ENCODE measurements at places on chromosomes 12 and 14. TPM values are rescaled to one million over a fixed set of nuclear protein-coding genes. Genes with fewer than 3 reads are reported as not detected.

KLHL33 gene
- total RNA-seq, result not detected

NOXRED1 gene
- 0.07 TPM for total RNA-seq

ANG gene
- 19.4 TPM for total RNA-seq

KRT6A gene
- not detected for total RNA-seq

PKP2 gene
- total RNA-seq, result 18.2 TPM

DENR gene
- total RNA-seq, result 61.7 TPM

SERPINA9 gene
- not detected for total RNA-seq

ITGB7 gene
- 0.30 TPM for total RNA-seq

ADAM20 gene
- 0.10 TPM for total RNA-seq

C14orf132 gene
- total RNA-seq, result 12.1 TPM

GLIPR1L2 gene
- not detected for total RNA-seq

CPM gene
- not detected for total RNA-seq

PIK3C2G gene
- total RNA-seq, result not detected

CYP27B1 gene
- 0.59 TPM for total RNA-seq

PNMA1 gene
- 18.1 TPM for total RNA-seq

PWP1 gene
- total RNA-seq, result 65.9 TPM

A2M gene
- 0.37 TPM for total RNA-seq

BMP4 gene
- 20.4 TPM for total RNA-seq

PAX9 gene
- total RNA-seq, result not detected

DNA sequence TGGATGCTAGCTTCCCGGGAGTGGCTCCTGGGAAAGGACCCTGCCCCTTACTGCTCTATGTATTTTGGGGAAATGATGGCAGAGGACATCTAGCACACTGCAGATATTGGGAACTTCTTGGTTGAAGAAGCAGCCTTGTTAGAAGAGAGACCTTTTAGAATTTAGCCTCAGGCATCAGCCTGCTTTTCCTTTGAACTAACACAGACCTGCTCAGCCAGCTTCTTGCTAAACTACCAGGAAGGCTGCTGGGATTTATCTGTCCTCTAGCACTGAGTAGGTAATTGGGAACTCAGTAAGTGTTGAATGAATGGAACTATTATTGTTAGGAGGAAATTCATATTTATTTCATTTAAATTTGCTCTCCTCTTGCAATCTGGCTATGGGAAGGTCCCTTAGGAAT, 77.3 kb downstream of the DRAM1 start:
- no peak for DNase-seq

GRCh38 chr14:80485764-80486163, 274.5 kb upstream of the DIO2 start:
- no peak for DNase-seq

DNA sequence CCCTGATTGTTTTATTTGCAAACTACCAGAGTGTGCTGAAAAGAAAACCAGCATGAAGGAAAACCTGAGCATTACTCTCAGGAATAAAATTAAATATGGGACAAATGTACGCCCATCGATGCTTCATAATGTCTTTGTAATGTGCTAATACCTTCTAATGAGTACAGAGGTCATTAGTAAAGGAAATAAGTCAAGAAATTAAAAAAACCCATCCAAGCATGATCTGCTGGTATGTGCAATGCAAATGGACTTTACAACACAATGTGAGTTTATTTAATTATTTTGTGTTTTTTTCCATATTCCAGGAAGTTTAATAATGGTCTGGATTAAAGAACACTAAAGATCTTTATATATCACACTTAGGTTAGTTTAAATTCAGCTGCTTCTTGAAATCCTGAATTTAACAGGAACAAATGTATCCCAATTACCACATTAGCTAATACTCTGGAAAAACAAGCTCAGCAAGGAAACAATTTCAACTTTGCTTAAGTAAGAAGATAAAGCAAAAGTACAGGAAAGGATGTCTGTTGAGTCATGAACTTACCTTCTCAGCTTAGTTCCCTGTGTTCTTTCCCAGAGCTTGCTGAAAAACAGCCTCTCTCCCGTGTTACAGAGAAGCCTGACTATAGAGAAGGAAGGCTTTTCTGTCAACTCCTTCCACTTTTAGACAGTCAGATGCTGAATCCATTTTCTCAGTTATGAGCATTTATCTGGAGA, 179.3 kb upstream of the TMEM260 start:
- DNase-seq, result no peak

DNA sequence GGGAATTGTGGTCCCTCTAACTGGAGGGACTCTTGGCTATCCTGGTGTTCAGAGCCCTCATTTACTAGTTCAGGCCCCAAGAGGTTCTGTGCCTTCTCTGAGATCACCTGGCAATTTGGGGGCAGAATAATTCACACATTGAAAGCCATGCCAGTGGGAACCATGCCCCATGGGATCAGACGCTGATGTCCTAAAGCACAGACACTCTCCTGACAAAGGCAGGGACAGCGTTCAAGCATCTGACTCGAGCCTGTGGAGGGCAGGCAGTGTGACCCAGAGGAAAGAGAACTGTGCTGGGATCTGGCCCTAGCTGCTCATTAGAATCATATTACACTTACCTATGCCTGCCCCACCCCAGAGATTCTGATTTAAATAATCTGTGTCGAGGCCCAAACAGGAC, 2.4 kb upstream of the ASB2 start:
- no peak for DNase-seq

DNA sequence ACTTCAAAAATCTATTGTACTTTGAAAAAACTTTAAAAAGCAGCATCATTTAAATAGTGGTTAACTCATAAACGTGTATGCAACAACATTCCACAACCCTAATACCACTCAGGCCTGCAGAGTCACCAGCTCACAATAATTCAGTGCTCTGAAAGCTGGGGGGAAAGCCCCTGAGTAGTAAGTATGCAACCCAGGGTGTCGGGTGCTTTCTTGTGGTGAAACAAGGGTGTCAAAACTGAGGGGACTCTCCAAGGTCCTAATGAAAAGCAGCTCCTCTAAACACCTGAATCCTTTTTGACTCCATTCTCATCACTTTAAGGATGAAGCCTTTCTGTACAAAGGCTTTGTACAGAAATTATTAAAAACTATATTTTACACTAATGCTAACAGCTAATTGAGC, 33.7 kb downstream of the FGFR1OP2 start:
- DNase-seq, result no peak

GRCh38 chr12:14930299-14930698, 8.0 kb downstream of the ERP27 start:
- no peak for DNase-seq

GRCh38 chr12:4771960-4772566, 51.9 kb downstream of the GALNT8 start:
- peak; percentile 25 for DNase-seq

GRCh38 chr12:27085654-27086053, 3.3 kb upstream of the C12orf71 start:
- no peak for DNase-seq

GRCh38 chr12:22396253-22396652, 61.7 kb upstream of the ST8SIA1 start:
- no peak for DNase-seq

DNA sequence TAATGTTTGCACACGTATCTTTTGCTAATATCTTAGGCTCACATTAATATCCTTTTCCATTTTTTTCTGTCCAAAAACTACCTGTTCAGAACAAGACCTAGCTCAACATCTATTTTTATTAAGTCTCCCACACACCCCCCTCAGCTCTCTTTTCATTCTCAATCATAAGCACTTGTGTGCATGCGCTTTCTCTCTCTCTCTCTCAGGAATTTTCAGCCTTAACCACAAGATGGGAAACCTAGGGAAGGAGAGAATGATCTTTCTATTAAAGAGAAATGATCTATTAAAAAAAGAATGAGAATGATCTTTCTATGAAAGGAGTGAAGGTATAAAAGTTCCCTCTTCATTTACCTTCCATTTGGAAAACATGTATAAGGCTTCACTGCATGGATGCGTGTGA, 39.7 kb upstream of the AP4S1 start:
- no peak for DNase-seq

- DNase-seq, result no peak
These were observed 221.5 kb upstream of the NUDT4 start for GRCh38 chr12:93156086-93156716.

- DNase-seq, result no peak
These were observed 186.1 kb upstream of the EEA1 start for GRCh38 chr12:93115198-93115601.

DNA sequence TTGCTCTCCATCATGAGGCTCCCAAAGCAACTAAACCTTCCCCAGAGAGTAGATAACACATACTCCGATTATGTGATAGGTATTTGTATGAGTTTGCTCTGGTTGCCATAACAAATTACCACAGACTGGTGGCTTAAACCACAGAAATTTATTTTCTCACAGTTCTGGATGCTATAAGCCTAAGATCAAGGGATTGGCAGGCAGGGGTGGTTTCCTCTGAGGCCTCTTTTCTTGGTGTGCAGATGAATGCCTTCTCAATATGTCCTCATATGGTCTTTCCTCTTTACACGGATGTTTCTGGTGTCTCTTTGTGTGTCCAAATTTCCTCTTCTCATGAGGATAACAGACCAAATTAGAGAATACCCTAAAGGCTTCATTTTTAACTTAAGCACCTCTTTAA, 285.8 kb upstream of the GRIP1 start:
- DNase-seq, result no peak

DNA sequence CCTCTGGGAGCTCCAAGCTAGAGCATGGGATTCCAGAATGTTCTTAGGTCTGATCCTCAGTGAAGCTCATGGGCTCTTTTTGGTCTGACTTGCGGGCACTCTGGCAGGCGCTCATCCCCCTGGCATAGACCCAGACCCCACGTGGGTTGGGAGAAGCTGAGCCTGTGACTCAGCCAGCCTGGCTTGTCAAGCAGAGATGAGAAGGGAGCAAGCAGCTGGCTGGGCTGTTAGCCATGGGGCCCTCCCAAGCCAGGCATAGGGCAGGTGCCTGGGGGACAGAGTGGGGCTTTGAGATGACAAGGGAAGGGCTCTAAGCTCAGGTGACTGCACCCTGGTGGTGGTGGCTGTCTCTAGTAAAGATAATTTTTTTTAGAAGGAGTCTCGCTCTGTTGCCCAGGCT, 80.3 kb upstream of the NOS1 start:
- no peak for DNase-seq

GRCh38 chr14:63453443-63453936, 89.7 kb downstream of the PPP2R5E start:
- DNase-seq, result no peak

- DNase-seq, result no peak
These were observed 4.7 kb downstream of the ASIC1 start for GRCh38 chr12:50061946-50062686.

DNA sequence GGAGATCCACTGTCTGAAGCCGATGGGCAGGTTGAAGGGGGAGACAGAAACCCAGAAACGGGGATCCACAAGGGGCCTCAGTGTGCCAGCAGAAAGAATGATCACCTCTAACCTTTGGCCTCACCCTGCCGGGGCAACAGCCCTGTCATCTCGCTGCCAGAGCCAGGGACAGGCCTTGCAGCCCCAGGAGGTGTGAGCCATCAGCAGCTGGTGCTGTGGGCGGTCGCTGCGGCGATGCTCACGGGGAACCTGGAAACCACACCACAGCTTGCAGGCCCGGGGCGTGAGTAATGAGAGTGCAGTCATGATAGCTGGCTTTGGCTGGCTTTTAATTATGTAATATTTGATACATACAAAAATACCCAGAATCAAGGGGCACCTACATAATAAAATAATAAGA, 4.7 kb upstream of the TTC7B start:
- no peak for DNase-seq

- no peak for DNase-seq
These were observed 103.4 kb upstream of the MAP1LC3B2 start for GRCh38 chr12:116455540-116456329.

GRCh38 chr12:115936997-115937916, 340.2 kb downstream of the MED13L start:
- DNase-seq, result no peak

- no peak for DNase-seq
These were observed 668.4 kb upstream of the FBXO33 start for GRCh38 chr14:40100544-40101196.

DNA sequence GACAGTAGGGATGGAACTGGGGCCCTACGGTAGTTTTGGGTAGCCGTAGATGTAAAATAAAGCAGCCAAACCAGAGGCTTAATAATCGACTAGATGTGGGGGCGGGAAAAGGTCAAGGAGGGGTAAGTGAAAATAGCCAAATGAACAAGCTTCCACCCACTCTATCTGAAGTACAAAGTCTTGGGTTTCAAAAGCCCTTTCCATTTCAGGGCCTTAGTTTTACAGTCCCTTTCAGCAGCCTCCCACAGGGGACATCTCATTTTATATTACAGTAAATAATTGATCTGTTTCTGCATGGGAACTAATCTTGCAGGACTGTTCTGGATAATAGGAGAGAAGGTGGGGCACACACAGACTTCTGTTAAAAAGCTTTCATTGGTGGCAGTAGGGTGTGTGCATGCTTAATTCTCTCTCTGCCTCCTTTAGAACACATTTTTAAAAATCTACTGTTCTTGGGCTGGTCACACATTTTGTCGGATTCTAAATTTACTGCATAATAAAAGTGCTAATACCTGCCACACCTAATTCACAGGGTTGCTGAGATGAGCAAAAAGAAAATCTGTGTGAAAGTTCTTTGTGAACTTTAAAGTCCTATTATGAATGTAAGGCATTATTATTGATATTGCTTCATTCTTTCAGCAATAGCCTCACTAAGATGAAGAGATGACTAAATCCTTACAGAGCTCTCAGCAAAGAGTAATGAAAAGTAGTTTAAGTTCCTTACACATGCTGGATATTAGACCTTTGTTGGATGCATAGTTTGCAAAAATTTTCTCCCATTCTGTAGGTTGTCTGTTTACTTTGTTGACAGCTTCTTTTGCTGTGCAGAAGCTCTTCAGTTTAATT, 104.6 kb downstream of the ITPR2 start:
- DNase-seq, result no peak

GRCh38 chr12:89389755-89390661, 37.7 kb upstream of the DUSP6 start:
- DNase-seq, result no peak

GRCh38 chr12:105704787-105705186, 374.3 kb downstream of the C12orf75 start:
- DNase-seq, result no peak

Measured in H7 (cell line).